ACHN (cell line): ENCODE measurements at places on chromosomes 7 and 10.

DNA sequence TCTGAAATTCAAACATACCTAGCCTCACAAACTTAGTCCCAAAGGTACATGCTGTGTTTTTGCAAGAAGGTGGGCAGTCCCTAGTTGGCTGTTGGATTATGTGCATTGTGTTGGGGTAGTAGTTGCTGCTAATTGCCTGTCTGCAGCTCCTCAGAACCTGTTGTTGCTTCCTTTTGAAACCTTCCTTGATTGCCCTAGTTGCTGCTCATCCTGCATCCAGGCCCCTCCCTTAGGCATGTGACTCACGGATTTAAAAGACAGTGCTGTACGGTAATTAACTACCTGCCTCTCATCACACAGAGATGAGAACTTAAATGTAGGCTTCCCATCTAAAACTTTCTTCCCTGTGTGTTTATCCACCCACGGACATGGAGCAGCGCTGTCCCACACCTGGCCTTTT is 67.7 kb downstream of the BMPR1A start:
- no peak for DNase-seq

GRCh38 chr10:28382525-28383269 is 79.8 kb upstream of the MPP7 start:
- no peak for DNase-seq

GRCh38 chr10:1581189-1581588 is 156.1 kb downstream of the ADARB2 start:
- DNase-seq, result no peak

- no peak for DNase-seq
Measured at GRCh38 chr7:24828891-24829661, 71.8 kb upstream of the GSDME start.

GRCh38 chr10:32377458-32378259 is 30.7 kb upstream of the EPC1 start:
- DNase-seq, result peak; percentile 49

DNA sequence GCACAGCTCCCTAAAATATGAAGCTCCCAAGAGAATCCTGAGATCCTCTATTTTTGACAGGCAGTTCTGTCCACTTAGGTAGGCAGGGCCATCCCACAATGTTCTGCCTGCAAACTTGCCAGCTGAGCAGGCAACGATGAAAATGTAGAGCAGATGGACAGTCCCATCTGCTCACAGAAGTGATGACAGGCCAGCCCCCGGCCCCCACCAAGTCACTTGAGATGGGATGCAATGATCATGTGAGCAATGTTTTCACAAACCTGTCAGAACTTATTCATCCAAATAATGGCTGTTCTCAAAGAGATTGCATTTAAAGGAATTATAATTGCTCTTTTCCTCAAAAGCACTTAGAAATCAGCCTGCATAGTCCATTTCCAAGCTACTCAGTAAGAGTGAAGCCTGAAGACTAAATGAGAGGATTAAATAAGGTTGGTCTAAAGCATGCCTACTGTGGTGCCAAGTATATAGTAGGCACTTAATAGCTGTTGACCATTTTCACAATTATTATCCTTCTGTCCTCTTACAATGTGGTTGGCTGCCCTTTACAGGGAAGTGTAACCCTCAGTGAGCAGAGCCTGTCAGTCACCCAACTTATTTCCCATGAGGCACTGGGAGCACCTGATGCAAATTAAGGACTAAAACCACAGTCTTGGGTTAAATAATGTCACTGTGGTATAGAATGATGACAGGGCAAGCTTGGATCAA is 301.2 kb downstream of the FGFR2 start:
- DNase-seq, result no peak

- DNase-seq, result peak; percentile 47
Measured at GRCh38 chr7:44305564-44306507, 19.6 kb downstream of the CAMK2B start.

- DNase-seq, result no peak
Measured at GRCh38 chr7:126486806-126487205, 765.9 kb downstream of the GRM8 start.

DNA sequence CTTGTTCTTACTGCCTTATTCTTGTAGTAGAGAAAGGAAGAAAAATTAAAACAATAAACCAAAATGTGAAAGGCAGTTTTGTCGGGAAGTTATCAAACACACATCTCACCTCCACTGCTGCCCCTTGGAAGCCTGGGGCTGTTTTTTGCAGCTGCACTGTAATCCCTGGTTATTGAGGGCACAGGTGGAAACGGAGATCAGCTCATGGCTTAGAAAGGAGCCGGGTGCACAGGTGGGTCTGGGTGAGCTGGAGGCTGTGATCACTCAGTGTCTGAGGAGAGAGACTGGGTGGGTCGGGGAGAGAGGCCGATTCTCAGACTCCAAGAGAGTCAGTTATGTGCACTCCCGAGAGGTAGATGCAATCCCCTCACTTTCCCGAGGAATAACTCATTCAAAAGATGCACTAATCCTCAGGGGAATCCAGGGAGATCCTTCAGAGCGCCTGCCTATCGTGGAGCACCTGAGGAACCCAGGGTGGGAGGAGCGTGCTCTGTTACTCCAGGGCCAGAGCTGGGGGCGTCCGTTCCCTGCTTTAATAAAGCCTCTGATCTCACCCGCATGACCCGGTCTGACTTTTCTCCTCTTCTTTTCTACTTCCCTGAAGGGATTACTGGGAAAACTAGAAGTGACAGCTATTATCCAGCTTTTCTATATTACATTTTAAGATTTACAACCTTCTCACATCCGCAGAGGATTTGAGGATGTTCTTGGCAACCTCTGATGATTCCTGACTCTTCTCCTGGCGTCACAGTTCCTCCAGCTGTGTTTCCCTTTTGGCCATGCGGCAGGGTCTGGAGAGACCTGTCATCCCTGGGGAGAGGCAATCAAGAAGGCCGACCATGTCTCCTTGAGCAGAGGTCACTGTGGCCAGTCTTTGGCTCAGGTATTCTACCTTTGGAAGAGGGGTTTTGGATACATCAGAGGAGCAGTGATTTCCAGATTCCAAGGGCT is 82.1 kb downstream of the CAMK1D start:
- DNase-seq, result no peak

DNA sequence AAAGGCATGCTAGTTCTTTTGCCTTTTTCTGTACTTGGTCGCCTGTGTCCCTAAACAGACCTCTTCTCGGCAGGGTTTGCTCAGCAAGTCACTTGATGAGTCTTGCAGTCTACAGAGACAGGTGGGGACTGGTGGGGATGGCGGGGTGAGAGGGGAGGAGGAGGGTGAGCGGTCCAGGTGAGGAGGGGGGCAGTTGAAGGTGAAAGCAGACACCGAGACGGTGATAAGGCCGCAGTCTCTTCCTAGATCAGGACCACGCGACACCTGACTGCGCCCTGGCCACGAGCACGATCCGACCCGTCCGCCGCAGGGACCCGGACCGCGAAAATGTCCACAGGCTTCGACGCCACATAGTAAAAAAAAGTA is 566 bp downstream of the ASNS start:
- DNase-seq, result peak; percentile 20

DNA sequence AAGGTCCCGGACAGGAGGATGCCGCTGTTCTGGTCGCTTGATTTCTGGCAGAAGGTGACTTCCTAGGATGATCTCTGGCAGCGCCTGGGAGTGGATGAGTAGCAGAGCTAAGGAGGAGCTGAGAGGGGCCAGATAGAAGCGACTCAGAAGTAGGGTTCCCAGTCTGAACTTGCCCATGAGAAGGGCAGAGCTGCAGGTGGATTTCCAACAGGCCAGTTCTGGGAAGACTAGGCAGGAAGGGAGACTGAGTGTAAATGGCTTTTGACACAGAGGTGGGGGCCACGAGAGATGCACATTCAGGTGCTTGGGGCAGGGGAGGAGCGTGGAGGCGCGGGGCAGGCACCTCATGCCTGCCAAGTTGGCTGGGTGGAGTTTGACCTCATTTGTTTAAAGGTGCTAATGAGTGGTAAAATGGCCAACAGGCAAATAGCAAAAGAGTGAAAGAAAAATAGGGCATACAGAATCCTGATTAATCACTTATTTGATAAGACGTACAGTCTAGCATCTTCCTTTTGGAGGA is 58.8 kb downstream of the SHH start:
- DNase-seq, result peak; percentile 48

- no peak for DNase-seq
Measured at GRCh38 chr7:131521651-131522163, 34.7 kb downstream of the PODXL start.

GRCh38 chr10:109958059-109958458 is 34.7 kb upstream of the XPNPEP1 start:
- DNase-seq, result no peak

GRCh38 chr7:73351447-73352167 is 23.6 kb downstream of the FKBP6 start:
- no peak for DNase-seq

- no peak for DNase-seq
Measured at GRCh38 chr7:137519947-137520346, 176.4 kb upstream of the PTN start.

DNA sequence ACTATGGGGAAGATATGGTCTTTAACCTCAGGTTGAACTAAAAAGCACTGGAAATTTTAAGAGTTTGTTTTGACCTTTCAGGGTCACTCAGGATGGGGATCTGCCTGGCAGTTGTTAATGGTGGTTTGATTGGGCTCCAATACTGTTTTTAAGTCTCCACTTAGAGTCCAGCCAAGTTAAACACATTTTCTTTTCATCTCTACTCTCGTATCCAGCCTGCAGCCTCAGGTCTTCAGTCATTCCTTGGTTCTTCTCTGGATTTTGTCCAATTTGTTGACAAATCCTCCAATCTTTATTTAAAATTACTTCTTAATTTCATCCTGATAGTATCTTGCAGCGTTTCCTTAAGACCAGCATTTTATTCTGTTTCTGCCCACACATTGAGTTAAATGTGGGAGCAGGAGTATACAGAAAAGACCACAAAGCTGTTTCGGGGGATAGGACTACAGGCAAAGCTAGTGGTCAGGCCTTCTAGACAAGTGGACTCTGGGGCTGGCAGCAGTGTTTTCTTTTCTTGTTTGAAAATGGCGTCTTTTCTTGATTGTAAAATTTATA is 133.2 kb upstream of the INHBA start:
- DNase-seq, result no peak

DNA sequence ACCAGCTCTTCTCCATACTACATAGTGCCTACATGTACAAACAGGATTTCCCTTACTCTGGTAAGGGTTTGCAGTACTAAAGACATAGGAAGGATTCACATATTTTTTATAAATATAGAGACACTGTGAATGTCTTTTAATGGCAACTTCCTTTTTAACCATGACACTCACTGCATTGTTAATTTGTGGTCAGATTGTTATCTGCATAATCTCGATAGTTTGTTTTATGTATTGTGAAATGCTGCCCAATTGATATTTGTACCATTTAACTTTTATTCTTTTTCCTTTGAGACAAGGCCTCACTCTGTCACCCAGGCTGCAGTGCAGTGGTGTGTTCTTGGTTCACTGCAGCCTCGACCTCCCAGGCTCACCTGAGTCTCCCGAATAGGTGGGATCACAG is 39.7 kb downstream of the SP8 start:
- no peak for DNase-seq
